ENCODE measurements at places on chromosomes 6 and 20. TPM values are rescaled to one million over a fixed set of nuclear protein-coding genes. Genes with fewer than 3 reads are reported as not detected.

- DNase-seq = no peak
Measured at GRCh38 chr6:46893648-46894047, 28.1 kb downstream of the ADGRF5 start.

DNA sequence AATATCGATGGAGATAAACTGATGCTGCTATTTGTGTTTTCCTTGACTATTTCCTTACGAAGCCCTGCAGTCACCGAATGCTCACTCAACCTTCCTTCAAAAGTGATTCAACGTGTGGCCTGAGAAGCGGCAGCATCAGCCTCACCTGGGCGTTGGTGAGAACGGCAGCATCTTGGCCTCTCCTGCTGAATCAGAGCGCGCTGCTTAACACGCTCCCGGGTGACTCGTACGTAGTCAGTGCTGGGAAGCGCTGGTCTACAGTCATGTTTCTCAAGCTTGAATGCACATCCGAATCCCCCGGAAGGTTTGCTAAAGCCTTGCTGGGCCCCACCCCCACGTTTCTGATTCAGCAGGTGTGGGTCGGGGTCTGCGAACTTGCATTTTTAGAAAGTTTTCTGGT, 214.1 kb upstream of the RREB1 start:
- no peak for DNase-seq

DNA sequence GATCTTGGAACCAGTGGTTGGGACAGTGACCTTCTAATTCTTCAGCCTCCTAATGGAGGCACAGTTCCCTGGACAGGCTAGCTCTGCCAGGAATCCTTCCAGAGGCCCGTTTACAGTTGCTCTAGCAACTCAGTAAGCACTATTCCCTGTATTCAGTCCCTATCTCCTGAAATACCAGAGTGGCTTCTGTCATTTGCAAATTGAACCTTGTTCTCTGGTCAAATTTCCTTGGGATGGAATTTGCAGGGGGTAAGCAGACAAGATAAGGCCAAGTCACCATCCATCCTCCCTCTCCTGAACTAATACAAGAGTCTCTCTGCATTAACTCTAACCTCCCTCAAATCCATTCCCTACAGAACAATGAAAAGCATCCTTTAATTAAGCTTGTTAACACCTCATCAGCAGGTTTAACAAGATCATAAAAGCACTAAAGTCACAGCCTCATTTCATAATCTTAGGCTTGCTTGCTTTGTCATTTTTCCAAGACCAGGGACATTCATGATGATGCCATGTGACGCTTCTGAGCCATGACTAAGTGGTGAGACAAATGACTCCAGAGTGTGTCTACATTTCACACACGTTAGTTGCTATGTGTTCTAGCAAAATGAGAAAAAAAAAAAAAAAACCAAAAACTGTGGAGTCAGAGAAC, 37.1 kb downstream of the SLC22A23 start:
- peak; percentile 69 for DNase-seq

DNA sequence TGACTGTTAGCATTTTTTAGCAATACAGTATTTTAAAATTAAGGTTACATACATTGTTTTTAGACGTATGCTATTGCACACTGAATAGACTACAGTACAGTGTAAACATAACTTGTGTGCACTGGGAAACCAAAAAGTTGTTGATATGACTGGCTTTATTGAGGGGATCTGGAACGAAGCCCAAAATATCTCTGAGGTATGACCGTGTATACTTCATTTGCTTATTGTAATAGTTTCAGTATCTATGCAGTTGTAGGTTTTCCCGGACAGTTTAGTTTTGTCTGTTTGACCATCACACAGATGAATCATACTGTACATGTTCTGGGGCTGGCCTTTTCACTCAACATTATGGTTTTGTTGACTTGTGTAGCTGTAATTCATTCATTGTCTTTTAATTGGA, 6.9 kb upstream of the ZBTB12 start:
- DNase-seq = no peak

DNA sequence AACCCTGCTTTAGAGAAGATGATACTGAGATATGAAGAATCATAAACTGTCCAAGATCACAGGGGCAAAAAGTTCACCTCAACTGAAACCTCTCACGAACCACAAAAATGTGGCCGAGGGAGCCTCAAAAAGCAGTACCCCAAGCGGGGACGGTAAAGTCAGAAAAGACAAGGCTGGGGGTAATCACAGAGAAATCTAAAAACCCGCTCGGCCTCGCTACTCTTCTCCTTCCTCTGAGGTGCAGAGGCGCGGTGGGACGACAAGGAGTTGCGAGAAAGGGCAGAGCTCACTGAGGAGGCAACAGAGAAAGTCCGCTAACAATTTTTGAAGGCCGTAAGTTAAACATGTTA, 356 bp upstream of the IRAK1BP1 start:
- DNase-seq = no peak

- DNase-seq = no peak
Measured at GRCh38 chr6:28907394-28907793, 16.4 kb downstream of the TRIM27 start.

GRCh38 chr6:103720393-103720792, 1139.3 kb downstream of the HACE1 start:
- no peak for DNase-seq

The WFDC10B gene
- total RNA-seq = not detected

All from Caco-2 (cell line).